ENCODE measurements at places on chromosomes 2 and 18. TPM values are rescaled to one million over a fixed set of nuclear protein-coding genes. Genes with fewer than 3 reads are reported as not detected.

BMP10 gene
- total RNA-seq, result not detected

CRYBA2 gene
- total RNA-seq, result not detected

RAD51AP2 gene
- not detected for total RNA-seq

C2orf66 gene
- total RNA-seq, result not detected

ZC3H15 gene
- total RNA-seq, result 72.4 TPM

CHPF gene
- 11.6 TPM for total RNA-seq

PAX8 gene
- total RNA-seq, result 1.2 TPM

LAMA3 gene
- total RNA-seq, result 4.5 TPM

FEV gene
- not detected for total RNA-seq

TNFAIP6 gene
- total RNA-seq, result 1.3 TPM

UCN gene
- total RNA-seq, result 2.0 TPM

COL3A1 gene
- 0.74 TPM for total RNA-seq

GALR1 gene
- not detected for total RNA-seq

IGFBP2 gene
- 0.49 TPM for total RNA-seq

SATB2 gene
- total RNA-seq, result 0.10 TPM

MBD1 gene
- total RNA-seq, result 97.7 TPM

POMC gene
- 6.2 TPM for total RNA-seq

MC5R gene
- not detected for total RNA-seq
